ENCODE measurements at places on chromosomes 12 and 14.

DNA sequence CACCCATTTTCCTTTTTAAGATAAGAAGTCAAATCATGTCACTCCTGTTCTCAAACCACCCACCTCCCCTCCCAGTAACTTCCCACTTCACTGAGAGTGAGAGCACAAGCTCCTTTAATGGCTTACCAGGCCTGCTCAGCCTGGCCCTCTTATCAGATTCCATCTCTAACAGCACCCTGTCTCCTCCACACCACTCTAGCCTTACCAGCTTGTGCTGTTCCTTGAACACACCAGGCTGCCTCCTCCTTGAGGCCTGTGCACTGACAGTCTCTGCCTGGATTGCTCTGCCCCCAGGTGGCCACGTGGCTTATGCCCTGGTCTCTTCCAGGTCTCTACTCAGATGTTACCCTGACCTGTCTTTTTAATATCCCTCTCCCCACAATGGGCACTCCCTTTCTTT, 40.1 kb upstream of the EVL start:
- peak; percentile 28 for DNase-seq

DNA sequence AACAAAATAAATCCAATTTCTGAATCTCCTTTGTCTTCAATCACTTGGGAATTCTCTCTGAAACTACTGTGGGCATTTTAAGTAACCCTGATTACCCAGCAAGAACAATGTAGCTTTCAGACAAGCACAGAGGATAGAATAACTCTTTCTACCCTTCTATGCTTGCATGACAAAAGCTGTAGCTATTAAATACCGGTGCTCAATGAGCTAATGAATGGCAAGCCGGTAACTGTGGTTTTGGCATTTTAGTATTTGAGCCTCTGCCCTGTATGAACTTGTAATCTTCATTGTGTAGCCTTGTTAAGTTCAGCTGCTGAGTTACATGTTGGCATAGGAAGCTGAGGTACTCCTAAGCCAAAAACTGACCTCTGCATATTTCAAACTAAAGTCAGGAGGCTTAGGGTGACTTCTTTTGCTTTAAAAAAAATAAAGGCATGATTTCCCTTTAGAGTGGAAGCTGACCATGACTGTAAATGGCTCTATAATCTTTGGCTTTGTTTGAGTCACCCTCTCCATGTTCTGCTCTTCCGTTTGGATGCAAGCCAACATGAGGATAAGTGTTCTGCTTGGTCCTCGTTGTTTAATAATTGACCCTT, 171.0 kb upstream of the HIF1A start:
- DNase-seq, result no peak

DNA sequence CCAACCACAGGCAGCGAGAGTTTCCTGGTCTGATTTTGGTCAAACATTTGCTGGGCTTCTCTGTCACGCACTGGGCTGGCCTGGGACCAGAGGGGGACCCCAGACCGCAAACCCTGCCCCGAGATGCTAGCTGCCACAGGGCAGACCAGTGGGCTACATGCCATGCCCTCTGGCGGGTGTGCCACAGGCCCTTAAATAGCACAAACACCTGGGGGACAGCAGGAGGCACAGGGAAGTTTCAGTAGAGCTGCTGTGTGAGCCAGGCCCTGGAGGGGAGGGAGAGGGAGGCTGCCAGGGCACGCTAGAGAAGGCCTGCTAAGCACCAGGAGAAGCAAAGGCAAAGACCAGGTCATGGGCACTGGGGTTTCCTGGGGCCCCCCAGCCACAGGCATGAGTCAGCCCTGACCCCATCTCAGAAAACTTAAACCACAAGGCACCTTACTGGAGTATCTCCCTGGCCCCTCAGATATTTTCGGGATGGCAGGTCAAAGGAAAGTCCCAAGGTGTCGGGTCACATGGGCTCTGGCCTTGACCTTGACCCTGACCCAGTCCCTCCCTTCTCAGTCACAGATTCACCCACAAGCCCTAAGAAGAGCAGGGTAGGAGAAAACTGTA, 29.2 kb downstream of the ITPK1 start:
- DNase-seq, result no peak

GRCh38 chr14:75217508-75218206, 41.2 kb upstream of the TMED10 start:
- DNase-seq, result no peak

DNA sequence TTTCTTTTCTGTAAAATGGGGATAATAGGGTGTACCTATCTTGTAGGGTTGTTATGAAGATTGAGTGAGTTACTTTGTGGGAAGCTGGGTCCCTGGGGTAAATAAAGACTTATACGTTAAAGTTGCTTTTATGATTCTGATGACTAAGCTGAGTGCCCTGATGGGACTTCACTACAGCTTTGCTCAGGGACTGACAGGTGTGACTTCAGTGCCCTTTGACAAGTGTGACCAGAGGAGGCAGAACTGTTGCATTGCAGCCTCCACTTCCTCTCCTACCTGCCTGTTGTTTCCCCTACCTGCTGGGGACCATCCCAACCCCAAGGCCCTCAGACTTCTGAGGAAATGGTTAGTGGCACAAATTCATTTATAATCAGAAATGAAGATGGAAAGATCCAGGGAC, 119.3 kb downstream of the TSPAN9 start:
- DNase-seq, result no peak

GRCh38 chr14:92122351-92122677, 545 bp downstream of the CPSF2 start:
- DNase-seq, result no peak

DNA sequence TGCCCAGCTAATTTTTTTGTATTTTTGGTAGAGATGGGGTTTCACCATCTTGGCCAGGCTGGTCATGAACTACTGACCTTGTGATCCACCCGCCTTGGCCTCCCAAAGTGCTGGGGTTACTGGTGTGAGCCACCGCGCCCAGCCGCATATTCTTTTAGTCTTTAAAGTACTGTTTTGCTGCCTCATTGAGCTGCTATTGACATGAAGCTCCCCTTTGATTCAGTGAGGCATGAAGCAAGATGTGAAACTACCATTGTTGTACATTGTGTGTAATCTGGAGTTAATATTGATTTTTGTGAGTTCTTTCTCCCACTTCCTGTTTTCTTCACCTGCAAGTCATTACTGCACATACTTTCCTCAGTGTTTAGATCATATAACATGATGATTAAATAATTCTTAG, 80.8 kb downstream of the MNAT1 start:
- no peak for DNase-seq

DNA sequence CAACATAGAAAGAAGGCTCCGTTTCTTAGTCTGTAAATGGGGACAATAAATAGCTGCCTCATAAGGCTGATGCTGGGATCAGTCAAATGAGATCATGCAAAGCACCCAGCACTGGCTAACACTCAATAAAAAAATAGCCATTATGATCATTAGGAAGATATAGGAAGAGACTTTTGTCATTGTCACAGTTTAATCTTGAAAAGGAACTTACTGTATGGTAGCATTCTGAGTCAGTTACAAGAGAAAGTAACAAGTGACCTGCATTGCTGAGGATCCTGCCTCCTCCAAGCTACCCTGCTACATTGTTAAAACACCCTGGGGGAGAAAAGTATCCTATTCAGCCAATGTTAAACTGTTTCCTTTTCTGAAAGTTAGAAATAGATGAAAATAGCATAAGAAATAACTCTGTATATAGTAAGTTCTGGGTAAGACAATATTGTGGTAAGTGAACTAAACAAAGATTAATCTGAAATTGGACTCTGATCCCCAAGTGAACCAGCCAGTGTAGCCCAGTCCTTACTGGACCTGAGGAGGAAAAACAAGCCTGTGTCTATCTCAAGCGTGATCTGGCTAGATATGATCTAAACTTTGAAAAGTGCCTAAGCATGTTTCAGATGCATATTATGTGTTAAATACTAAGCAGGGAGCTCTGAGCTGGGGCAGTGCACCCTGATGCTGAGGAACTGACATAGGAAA, 3.6 kb upstream of the NUDT4 start:
- no peak for DNase-seq

- DNase-seq, result no peak
Measured at GRCh38 chr14:53608369-53608768, 348.3 kb downstream of the BMP4 start.

GRCh38 chr14:84029246-84029645, 1500.7 kb upstream of the FLRT2 start:
- no peak for DNase-seq

DNA sequence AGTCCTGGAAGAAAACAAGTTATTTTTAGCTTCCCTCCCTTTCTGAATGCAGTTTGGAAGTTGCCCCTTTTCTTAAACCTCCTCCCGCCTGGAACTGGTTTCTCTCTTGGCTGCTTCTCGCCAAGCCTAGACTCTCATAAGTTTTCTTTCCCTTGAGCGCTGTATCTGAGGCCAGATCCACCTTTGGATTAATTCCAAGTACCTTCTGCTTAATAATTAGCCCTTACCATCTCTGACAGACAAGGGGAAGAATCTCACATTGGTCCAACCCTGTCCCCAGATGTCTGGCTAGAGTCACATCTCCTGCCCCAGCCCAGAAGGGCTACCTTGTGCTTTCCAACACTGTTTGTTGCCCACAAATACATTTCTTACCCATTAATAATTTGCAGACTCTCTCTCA, 161.8 kb upstream of the RGS6 start:
- no peak for DNase-seq

DNA sequence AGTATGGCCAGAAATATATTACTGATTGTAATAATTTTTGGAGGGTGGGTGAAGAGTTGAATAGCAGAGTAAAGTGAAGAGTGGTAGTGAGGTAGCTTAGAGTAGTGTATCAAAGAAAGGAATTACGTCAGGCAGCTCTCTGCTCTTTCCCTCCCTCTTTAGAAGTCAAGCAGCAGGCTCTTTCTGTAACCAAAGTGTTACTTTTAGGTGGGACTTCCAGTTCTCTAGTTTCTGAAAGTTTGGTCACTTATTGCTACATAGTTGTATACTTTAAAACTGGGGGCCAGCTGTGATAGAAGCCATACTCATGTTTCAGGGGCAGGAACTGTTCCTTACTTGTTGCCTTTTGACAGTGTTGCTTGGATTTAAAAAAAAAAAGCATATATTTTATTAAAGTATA, 30.6 kb downstream of the ATF7IP start:
- DNase-seq, result no peak

- DNase-seq, result no peak
Measured at GRCh38 chr12:54251667-54252284, 28.1 kb downstream of the CBX5 start.

DNA sequence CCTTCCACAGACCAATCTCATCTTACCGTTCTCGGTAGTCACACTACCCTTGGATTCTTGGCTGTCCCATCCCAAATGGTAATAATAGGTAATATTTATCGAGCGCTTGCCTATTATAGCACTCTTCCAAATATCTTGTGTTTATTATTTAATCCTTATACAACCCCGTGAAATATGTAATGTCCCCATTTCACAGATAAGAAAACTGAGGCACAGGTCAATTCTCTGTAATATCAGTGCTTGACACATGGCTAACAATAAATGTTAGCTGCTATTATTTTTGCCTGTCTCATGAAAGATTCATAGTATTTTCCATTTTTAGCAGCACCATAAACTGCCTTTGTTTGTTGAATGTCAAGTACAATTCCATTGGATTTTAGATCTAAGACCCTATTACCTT, 4.5 kb downstream of the TMX1 start:
- DNase-seq, result no peak

GRCh38 chr12:119744900-119745606, 77.1 kb downstream of the PRKAB1 start:
- DNase-seq, result no peak

- no peak for DNase-seq
Measured at GRCh38 chr14:63833728-63834127, 19.1 kb upstream of the SYNE2 start.

DNA sequence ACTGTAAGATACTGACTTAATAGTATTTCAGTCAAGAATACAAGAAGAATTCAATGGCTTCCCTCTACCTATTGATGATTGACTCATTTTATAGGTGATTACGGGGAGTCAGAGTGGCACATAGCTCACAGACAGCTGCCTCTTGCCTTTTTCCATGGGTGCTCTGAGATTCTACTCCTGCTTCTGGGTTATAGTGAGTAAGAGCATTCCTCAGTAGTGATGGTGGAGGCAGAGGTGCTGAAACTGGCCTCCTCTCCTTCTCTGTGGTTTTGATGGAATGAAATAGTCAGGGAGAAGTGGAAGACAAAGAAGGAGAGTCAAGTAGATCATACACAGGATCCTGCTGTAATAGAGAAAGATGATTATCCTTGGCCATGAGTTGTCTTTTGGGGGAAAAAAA, 438.2 kb upstream of the FAR2 start:
- DNase-seq, result no peak

DNA sequence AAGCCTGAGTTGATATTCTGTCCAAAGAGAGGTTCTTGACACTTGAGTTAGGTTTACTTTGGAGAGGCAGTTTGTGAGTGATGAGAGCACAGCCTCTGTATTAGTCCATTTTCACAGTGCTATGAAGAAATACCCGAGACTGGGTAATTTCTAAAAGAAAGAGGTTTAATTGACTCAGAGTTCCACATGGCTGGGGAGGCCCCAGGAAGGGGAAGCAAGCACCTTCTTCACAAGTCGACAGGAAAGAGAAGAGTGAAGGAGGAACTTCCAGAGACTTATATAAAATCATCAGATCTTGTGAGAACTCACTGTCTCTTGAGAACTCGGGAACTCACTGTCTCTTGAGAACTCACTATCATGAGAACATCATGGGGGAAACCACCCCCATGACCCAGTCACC, 5.4 kb downstream of the ZC3H14 start:
- no peak for DNase-seq

- no peak for DNase-seq
Measured at GRCh38 chr12:14418451-14418890, 53.0 kb downstream of the ATF7IP start.

DNA sequence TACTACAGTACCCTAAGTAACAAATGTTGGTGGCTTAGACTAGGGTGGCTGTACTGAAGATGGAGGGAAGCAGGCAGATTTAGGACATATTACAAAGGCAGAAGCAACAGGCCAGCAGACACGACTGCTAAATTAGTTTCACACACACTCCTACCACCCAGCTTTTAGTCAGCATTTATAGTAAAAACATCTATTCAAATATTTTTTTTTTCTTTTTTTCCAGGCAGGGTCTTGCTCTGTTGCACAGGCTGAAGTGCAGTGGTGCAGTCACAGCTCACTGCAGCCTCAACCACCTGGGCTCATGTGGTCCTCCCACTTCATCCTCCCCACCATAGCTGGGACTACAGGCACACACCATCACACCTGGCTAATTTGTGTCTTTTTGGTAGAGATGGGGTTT, 72.9 kb downstream of the CDK17 start:
- no peak for DNase-seq

- no peak for DNase-seq
Measured at GRCh38 chr14:26992403-26993115, 394.7 kb upstream of the NOVA1 start.

DNA sequence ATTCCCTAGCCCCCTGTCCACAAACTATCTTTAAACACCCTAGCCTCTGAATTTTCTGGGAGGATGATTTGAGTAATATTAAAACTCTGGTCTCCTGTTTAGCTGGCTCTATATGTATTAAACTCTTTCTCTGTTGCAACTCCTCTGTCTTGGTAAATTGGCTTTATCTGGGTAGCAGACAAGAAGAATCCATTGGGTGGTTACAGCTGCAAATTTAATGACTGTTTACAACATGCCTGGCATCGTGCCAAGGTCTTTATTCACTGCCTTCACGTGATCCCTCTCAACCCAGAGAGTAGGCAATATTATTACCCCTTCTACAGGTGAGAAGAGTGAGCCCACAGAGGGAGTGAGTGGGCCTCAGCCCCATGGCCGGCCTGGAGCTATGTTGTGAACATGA, 77.8 kb upstream of the MYL2 start:
- DNase-seq, result no peak
